ENCODE measurements at places on chromosomes 2 and 18. TPM values are rescaled to one million over a fixed set of nuclear protein-coding genes. Genes with fewer than 3 reads are reported as not detected.

The GRHL1 gene
- 0.69 TPM for total RNA-seq

The ASB18 gene
- not detected for total RNA-seq

The CREG2 gene
- total RNA-seq, result not detected

GRCh38 chr18:76875390-76876325 lies 53.3 kb downstream of the ZNF236 start:
- peak; percentile 65 for DNase-seq

- DNase-seq, result no peak
Observed at GRCh38 chr2:187054501-187055319, 205.7 kb upstream of the ZSWIM2 start.

- no peak for DNase-seq
Observed at GRCh38 chr2:75320898-75321598, 121.7 kb upstream of the TACR1 start.

GRCh38 chr2:178385595-178386148 lies 65.3 kb downstream of the PRKRA start:
- DNase-seq, result no peak

DNA sequence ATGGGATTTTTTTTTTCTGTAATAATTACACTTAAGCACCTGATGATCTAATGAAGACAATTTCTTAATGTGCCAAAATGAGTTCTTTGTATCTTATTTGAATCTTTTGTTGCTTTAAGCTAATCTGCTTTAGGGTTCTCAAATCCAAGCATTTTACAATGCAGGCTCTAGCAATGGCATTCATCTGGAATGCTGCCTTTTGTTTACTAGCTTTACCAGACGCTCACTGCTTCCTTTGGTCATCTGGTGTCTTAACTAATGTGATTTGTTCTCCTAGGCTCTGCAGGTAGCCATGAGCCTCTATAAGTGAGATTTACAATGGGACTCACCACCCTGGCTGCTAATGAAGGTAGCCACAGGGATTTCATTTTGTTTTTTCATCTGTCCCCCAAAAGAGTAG lies 100.3 kb downstream of the GREB1L start:
- no peak for DNase-seq

GRCh38 chr2:205066081-205066480 lies 520.8 kb downstream of the PARD3B start:
- DNase-seq, result no peak

GRCh38 chr2:233053928-233054784 lies 6.0 kb upstream of the INPP5D start:
- DNase-seq, result peak; percentile 82

DNA sequence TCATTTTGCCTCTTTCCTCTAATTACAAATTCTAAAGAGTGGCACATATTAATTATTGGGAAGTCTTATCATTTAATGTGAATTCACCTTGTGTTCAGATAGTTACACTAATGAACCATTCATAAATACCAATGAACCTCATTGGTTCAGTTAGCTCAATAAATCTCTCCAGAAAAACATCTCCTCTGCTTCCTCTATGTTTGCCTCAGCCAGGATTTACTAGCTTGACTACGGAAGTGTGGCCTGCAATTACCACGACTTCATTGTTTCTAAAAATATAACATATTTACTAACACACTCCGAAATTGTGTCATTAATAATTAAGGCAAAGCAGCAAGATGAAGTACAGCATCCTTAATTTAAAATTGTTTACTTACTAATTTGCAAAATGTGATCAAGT lies 103.3 kb downstream of the PLA2R1 start:
- DNase-seq, result no peak

Measured in activated naive CD4-positive, alpha-beta T cell treated with anti-CD3 and anti-CD28 coated beads for 36 hours (primary cell).